Stimulated activated naive CD4-positive, alpha-beta T cell (primary cell): ENCODE measurements at places on chromosomes 1 and 21.

DNA sequence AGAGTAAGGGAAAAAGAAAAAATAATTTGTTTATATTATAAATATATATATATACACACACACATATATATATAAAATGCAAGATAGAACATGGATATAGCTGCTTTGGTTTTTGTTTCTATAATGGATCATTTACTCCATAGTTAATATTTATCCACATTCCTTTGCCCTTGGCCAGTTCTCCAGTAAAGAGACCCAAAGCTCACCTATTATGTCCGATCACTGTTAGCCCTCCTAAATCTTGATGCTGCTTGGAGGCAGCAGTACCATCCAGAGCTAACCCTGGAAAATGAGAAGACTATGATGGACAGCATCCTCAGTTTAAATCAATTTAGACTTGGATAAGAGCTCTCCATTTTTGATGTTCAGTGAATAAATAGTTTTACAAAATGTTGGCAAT is 407.7 kb downstream of the PLPP3 start:
- no peak for DNase-seq

GRCh38 chr1:241654019-241654418 is 1.9 kb downstream of the WDR64 start:
- DNase-seq, result no peak

DNA sequence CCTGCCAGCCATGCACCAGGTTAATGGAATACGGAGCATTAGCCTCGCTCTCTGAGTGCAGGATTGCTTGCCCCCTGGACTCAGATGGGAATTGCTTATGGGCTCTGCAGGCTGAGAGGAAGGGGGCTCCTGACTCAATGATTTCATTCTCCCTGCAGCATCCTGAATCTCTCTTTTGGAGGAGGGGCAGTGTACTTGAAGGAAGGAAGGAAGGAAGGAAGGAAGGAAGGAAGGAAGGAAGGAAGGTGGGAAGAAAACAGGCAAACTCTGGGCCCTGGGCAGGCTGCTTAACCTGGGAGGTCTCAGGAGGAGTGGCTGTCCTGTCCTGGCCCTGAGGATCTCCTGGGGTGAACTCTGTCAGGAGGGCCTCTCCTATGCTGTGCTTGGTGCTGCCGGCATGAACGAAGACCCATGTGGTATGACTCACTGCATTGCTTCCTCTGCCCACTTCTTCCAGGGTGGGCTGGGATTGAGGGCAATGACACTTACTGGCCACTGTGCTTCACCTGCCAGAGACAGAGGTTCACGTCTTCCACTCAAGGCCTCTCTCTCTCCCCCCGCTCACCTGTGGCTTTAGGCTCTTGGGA is 257.1 kb upstream of the CSF3R start:
- DNase-seq, result no peak

DNA sequence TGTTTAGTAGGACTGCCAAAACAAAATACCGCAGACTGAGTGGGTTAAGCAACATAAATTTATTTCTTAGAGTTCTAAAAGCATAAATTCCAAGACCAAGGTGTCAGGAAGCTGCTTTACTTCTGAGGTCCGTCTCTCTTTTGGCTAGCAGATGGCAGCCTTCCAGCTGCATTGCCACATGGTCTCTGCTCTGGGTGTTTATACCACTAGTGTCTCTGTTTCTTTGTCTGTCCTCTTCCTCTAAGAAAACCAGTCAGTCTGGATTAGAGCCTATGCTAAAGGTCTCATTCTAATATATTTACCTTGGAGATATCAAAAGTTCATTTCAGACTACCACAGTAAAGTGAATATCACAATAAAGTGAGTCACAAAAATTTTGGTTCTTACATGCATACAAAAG is 519.8 kb downstream of the COL11A1 start:
- no peak for DNase-seq

DNA sequence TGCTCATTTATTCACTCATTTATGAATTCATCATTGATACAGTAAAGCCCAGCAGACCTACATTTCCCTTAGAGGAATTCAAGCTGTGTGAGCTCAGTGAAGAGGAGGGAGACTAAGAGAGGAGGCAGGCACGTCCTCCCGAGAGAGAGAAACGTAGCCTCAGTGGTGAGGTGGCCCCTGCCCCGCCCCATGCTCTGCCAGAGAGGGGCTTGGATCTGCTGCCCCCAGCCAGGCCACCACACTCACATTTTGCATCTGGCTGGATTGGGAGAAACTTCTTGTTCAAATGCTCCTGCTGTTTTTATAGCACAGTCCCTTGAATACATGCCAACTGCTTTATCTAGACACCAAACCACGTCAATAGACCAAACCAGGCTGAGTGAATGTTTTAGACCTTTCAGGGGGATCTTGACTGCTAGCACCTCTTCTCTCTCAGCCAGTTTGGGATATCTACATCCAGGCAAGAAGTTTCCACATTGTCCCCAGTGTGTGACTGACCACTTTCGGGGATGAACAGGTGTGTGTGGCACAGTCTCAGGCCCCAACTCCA is 67.7 kb upstream of the AJAP1 start:
- no peak for DNase-seq

DNA sequence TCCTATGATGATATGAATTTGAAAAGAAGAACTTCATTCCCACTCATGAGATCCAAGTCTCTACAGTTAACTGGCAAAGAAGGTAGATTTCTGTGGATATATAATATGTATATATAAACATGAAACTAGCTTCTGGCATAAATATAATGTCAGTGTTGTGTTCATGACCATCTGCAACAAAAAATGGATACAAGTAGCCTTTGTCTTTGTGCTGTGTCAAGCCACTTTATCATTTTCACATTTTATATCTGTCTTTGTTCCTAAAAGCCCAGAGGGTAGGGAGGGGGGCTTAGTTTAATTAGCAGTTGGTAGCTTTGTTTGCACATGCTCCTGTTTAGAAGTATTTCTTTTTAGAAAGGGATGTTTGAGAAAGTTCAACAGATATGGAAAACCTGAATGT is 56.2 kb upstream of the FASLG start:
- no peak for DNase-seq

- no peak for DNase-seq
Measured at GRCh38 chr1:110601332-110601731, 4.8 kb downstream of the KCNA2 start.

GRCh38 chr1:201820413-201820812 is 8.5 kb upstream of the IPO9 start:
- DNase-seq, result no peak

GRCh38 chr1:110286564-110286963 is 52.6 kb upstream of the RBM15 start:
- no peak for DNase-seq

DNA sequence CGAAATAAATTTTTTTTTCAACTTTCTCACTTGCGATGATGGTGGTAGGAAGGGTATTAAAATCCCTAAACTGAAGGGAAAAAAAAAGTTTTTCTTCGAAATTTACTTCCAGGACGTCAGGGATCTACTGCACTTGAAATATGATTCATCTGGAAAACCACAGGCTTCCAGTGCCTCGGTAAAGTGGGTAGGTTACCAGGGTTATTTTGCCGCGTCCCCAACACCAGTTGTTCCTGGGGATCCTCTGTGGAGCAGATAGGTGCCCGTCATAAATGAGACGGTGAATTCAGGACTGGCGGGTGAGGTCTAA is 773 bp downstream of the RABIF start:
- no peak for DNase-seq

GRCh38 chr1:173191011-173191705 is 16.0 kb downstream of the TNFSF4 start:
- no peak for DNase-seq

DNA sequence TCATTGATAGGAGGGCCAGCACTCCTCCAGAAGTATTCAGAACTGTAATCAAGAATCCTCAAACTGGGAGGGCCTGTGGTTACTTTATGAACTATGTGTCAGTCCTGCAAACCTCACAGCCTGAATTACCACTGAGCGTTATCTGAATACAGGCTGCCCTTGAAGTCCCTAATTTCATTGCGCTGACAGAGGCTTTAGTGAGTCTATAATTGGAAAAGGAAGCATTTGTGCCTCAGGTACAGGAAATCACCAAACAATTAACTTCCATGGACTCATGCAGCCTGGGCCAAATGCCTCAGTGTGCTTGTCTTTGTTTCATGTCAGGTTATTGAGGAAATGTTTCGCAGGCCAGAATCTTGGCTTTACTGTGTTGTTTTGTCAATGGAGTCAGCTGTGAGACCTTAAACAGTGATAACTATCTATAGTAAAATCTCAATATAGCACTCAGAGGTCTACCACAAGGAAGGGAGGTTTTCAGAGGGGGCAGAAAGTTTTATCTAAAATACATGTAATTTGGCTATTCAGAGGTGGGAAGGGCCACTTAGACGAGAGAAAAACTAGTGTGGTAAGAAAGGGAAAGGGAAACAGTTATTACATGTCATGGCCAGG is 32.9 kb upstream of the DOCK7 start:
- no peak for DNase-seq

DNA sequence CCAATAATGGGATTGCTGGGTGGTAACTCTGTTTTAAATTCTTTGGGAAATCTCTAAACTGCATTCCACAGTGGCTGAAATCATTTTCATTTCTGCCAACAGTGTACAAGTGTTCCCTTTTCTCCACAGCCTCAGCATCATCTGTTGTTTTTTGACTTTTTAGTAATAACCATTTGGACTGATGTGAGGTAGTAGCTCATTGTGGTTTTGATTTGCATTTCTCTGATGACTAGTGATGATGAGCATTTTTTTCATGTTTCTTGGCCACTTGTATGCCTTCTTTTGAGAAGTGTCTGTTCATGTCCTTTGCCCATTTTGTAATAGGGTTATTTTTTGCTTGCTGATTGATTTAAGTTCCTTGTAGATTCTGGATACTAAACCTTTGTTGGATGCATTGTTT is 131.9 kb upstream of the B3GALT2 start:
- DNase-seq, result no peak

- DNase-seq, result no peak
Measured at GRCh38 chr1:80258659-80259058, 1252.1 kb upstream of the ADGRL4 start.

GRCh38 chr1:163130225-163130856 is 61.2 kb downstream of the RGS4 start:
- DNase-seq, result no peak

GRCh38 chr1:47590523-47591225 is 152.8 kb downstream of the FOXD2 start:
- DNase-seq, result no peak

GRCh38 chr1:34346128-34346527 is 169.4 kb downstream of the C1orf94 start:
- no peak for DNase-seq

DNA sequence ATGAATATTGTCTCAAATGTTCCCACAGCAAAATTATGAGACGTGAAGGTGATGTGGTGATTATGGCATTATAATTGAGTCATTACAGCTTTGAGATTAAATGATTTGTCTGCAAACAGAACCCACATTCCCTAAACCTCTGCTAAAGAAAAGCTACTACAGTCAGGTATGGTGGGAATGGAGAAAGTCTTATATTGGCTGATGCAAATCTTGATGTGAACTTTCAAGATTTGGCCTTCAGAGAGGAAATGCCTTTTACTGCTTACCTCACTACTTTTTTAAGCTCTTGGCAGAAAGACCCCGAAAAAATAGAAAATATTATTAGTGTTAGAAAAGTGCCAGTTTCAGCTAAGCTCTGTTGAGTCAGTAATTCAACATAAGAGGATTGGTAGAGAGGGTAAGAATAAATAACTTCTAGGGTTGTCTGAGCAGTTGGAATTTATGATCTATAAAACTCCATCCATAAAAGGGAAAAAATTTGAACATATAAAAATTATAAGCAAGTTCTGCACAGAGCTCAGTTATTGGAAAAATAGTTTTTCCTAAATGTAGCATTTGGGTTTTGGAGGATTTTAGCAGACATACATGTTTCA is 47.8 kb upstream of the RGS5 start:
- DNase-seq, result no peak

DNA sequence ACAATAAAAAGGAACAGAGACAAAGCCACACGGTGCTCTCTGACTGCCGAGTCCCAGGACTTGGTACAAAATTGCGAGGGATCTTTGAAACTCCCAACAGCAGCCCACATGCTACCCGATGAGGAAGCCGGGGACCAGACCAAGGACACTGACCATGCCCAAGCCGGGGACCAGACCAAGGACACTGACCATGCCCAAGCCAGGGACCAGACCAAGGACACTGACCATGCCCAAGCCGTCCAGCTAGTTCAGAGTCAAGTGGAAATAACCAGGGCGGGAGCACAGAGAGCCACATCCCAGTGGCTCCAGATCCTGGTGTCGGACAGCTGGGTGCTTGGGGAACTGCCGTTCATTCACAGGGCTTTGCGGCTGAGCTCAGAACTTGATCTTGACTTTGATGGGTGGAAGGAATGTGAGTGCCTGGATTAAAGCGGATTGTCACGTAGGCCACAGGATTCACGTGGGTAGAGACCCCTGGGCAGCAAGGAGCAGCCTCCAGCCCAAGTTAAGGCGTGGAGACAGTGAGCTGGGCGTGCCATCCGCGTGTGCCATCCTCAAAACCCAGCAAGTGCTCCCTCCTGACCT is 16.5 kb upstream of the TRAPPC10 start:
- no peak for DNase-seq

- no peak for DNase-seq
Measured at GRCh38 chr1:1208713-1209433, 2.5 kb upstream of the TNFRSF18 start.
